GM03348 (cell line): ENCODE measurements at places on chromosomes 1 and 21.
A peak's percentile ranks its signal among the peaks of the same experiment; 100 is the strongest.

DNA sequence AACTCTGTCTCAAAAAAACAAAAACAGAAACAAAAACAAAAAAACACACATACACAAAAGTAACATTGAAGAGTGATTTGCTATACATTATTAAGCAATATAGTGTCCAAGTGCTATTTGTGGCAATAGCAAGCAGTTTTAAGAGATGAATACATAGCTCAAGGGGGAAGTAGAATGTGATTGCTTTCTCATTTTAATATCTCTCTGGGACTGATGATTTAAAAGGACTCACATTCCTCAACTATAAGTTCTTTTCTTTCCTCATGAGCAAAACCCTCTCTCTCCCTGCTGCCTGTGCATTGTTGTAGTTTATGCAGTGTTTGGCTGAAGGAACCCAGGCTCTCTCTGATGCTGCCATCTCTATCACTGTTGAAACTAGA, 47.0 kb upstream of the CSF1 start:
- DNase-seq = no peak

DNA sequence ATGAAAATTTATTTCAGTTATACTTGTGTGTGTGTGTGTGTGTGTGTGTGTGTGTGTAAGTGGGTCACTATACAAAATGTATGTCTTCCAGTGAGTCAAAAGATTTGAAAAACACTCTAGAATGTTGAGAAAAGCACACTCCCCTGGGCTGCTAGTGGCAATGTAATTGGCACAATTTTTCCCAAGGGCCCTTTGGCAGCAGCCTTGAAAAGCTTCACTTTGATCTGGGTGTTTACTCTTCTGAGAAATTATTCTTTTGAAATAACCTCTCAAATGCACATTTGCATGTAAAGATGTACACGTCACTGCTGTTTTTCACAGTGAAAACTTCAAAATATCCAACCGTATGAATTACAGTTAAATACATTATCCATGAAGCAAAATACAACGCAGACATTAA, 22.1 kb upstream of the SLC44A3 start:
- DNase-seq = no peak

- no peak for DNase-seq
These were observed 640.7 kb downstream of the ADGRL2 start for GRCh38 chr1:82441402-82441801.

DNA sequence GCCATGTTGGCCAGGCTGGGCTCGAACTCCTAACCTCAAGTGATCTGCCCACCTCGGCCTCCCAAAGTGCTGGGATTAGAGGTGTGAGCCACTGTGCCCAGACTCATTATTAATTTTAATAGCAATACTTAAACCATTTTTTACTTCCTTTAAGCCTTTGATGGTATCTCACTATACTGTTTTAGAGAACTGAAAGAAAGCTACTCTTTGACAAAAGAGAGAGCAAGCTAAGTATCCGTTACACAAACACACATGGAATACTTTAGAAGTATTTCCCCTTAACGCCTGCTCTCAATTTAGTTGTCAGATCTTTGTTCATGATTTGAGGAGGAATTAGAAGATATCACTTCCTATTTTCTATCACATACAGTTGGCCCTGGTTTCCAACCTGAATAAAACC, 189.4 kb downstream of the COP1 start:
- no peak for DNase-seq

DNA sequence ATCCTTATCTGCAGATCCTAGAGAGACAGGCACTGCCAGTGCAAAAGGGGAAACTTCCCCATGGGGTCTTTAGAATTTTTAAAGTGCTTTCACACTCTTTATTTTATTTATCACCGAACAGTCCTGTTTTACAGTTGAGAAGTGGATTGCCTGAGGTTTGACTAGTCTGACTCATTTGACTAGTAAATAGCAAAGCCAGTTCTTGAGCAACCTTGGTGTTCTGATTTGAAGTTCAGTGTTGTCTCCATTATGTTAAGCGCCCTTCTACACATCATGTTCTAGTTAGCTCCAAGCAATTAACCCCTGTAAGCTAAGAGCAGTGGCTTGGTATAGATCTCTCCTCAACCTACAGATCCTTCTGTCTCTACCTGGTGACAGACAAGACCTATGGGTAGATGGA, 262.9 kb downstream of the CACNA1E start:
- no peak for DNase-seq

GRCh38 chr1:59169703-59170102, 127.2 kb upstream of the FGGY start:
- DNase-seq = no peak

DNA sequence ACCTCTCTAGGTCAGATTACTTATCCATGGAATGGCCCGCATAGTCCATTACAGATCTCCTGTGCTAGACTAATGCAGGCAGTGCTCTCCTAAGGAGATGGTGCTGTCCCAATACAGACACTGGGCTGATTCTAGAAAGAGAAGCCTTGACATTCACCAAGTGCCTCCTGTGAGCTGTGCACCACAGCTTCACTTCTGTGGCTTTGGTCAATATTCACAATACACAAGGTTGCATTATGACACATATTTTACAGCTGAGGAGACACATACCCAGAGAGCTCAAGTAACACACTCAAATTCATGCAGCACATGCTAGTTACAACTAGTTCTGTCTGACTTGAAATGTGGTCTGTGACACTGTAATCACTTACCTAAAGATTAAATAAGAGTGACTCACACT, 59.4 kb upstream of the LRRC8B start:
- no peak for DNase-seq

DNA sequence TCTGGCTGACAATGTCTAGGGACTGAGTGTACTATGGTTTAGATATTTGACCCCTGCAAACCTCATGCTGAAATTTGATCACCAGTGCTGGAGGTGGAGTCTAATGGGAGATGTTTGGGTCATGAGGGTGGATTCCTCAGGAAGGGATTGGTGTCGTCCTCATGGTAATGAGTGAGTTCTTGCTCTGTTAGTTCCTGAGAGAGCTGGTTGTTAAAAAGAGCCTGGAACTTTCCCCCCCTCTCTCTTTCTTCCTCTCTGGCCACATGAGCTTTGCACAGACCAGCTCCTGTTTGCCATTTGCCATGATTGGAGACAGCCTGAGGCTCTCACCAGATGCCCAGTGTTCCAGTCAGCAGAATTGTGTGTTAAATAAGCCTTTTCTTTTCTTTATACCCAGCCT, 36.6 kb upstream of the CNIH3 start:
- no peak for DNase-seq

DNA sequence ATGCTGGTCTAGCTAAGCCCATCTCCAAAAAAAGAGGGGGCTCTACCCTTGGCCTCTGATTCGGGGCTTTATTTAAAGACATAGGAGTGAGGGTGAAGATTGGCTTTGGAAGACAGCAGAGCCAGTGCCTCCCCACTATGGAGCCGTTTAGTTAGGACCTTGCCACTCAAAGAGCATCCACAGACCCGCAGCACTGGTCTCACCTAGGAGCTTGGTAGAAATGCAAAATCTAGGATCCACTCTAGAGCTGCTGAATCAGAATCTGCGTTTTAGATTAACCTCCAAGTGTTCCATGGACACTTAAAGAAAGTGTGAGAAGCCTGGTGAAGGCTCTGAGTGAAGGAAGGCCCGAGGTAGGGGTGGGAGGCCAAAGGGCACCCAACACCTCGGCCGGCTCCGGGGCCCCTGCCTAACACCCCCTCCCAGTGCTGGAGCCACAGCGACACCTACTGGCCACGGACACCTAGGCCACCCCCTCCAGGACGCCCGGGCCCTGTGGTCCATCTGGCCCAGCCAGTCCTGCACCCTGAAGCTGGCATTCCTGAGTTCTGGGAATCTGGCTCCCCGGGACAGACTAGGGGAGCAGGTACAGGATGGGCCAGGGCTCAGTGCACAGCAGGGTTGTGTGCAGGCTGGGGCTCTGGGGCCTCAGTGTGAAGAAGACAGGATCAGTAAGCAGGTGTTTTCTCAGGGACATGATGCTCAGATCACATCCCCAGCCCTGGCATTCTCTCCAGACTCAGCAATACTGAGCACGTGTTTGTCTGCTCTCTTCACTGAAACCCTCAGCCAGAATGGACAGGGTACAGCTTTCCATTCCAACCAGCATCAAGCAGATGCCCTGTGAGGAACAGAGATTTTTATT, 79.2 kb downstream of the TMEM53 start:
- peak; percentile 95 for DNase-seq

DNA sequence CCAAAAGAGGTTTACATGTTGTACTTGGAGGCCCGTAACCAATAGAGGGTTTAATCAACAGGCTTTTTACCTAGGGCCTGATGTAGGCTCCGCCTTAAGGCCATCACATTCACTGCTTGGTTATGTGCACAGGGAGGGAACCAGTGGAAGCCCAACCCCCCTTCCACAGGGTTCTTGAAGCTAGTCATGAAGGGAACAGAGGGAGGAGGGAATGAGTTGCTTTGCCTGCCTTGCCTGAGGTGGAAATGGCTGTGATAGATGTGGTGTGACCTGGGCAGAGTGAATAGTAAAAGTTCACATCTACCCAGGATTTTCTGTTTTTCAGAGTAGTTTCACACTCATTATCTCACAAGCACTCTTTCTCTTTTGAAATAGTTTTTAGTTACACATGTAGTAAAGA, 215.1 kb downstream of the ST6GALNAC3 start:
- no peak for DNase-seq

DNA sequence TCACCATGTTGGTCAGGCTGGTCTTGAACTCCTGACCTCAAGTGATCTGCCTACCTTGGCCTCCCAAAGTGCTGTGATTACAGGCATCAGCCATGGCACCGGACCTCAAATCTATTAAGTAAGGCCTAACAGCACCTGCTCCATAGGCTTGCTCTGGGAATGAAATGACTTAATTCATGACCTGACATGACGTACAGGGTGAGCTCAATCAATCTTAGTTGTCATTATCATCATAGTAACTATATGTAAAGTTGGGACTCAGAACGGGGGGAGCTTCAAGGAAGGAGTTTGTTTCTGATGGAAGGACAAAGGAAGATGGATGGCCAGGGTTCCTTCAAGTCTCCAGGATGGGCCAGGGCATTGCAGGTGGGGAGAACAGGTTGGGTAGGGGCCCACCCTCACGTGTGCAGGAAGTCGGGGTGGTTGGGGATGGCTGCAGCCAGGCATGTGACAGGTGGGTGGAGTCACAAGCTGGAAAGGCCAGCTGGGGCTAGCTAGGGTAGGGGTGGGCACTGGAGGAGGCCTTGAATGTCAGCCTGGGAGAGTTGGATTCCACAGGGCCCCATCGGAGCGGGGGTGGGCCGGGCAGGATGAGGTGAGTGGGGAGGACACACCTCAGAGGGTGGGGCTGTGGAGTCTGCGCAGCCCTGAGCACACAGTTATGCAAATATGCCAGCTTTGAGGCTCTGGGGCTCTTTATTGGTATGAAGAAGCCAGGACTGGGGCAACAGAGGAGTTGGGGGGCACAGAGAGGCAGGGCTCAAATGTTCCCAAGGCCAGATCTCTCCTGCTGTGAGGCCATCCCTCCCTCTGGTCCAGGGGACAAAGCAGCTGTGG, 9.6 kb downstream of the TRIM62 start:
- DNase-seq = no peak

- peak; percentile 72 for DNase-seq
These were observed 35.5 kb downstream of the TOMM20 start for GRCh38 chr1:235093013-235093695.

DNA sequence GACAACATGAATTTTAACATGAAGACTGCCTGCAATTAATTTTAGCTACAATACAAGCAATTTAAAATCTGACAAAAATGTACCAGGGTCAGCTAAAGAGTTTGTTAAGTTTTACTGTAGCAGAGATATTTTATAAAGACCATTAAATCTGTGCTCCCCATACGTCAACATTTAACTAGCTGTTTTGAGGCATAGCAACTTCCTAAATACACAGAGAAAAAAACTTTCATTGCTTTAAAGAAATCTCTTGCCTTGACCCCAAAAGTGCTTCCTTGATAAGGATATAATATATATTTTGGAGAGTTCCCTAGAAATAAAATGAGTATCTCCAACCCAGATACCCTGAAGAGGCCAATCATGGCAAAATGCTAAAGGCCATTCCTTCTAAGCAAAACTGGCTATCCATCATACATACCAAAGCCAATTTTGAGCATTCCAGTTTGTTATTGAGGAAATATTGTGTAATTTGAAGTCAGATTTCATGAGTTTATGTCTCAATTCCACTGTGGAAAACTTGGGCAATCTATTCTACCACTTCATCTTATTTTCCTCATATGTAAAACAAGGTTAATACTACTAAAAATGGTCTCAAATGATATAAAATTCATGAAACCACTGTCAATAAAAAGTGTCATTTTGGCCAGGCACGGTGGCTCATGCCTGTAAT, 19.1 kb downstream of the ASPM start:
- peak; percentile 52 for DNase-seq

DNA sequence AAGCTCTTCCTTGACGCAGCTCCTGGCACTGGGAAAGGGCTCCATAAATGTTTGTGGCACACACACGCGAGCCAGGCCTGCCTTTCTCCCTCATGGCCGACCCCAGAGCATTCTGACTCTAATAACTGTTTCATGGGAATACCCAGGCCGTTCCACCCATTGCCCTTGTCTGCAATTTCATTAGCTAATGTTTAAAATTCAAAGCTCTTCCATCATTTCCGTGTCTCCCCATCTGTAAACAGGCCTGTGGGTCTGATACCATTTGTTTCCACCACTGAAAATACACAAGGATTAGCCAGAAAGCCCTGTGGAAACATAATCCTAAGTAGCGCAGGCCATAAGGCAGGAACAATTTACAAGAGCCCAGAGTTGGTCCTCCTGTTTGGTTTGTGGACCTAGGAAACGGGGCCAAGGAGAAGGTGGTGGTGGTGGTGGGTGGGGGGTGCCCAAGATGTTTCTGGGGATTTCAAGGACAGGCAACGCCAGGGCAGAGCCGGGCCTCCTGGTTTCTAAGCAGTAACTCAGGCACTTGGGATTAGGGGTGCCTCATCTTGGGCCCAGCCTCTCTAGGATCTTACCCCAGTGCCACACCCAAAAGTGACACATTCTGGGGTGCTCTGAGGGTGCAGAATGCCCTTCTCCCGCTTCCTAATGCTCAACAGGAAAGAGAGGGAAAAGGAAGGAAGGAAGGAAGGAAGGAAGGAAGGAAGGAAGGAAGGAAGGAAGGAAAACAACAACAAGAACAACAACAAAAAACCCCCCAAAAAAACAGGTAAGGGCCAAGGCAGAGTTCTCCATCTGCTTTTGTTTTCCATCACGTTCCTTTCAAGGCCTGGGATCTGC, 79.4 kb downstream of the SSBP3 start:
- DNase-seq = no peak

- DNase-seq = no peak
These were observed 85.7 kb upstream of the RALGPS2 start for GRCh38 chr1:178639326-178639725.

DNA sequence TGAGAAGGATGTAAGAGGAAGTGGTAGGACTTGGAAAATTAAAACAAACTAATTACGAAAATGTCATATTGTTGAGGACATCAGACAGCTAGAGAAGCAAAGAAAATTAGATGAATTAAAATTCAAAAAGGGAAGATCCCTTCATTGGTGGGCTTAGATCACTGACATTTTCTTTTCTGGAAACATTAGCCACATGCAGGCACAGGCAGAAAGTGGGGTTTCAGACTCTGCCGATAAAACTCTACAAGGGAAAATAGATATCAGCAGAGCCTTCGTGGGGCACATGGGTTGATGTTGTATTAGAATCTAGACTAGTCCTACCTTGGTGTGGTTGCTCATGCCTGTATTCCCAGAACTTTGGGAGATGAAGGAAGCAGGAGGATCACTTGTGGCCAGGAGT, 12.4 kb upstream of the RGS1 start:
- no peak for DNase-seq

- DNase-seq = no peak
These were observed 441.5 kb downstream of the GPATCH2 start for GRCh38 chr1:217189362-217189761.

- DNase-seq = no peak
These were observed 1.9 kb downstream of the MTFR1L start for GRCh38 chr1:25821630-25822091.

GRCh38 chr1:71640116-71640515, 559.3 kb upstream of the ZRANB2 start:
- no peak for DNase-seq
